ENCODE measurements at places on chromosomes 3 and 15.

GRCh38 chr3:105518203-105518602 lies 151.5 kb downstream of the ALCAM start:
- no peak for DNase-seq

DNA sequence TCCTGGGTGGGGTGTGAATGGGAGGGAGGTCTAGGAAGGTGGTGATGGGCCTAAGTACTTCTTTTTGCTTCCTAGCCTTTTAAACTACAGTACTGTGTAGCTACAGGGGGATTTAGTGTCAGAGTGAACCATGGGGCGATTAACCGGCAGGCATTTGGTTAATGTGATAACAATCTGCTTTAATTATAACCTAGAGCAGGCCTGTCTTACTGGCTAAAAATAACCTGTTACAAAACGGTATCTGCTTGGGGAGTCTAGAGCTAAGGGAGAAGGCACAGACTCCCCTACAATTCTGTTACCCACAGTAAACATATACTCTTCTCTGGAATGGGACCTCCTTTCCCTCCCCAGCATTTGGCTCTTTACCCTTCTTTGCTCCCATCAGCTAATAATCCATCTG lies 85.4 kb downstream of the RBPMS2 start:
- DNase-seq = no peak

DNA sequence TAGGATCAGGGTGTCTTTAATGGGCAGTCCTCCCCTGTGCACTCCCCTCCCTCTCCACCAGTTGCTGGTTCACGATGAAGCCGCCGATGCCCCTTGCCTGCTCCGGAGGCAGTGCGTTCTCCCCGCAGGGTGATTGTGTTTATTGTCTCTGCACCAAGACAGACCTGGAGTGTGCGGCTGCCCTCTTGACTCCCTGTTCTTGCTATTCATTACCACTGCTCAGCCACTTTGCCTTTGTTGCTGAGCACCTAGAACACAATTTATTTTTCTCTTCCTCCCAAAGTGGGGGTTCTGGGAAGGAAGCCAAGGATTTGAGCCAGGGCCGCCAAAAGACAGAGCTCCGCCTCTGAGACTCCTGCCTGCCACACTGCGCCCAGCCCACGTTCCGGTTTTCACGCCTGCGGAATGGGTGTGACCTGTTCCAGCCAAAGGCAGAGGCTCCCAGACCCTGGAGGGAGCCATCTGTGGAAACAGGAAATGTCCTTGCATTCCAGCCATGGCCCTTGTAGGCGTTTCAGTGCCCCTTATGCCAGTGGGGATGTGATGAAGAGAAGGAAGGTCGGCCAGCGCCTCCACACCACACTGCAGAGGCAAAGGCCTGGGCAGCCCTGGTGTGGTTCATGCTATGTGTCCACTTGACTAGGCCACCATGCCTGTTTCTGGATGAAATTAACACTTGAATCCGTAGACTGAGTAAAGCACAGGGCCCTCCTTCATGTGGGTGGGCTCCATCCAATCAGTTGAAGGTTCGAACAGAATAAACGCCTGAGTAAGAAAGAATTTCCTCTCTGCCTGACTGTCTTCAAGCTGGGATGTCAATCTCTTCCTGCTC lies 85.8 kb downstream of the HMG20A start:
- no peak for DNase-seq

DNA sequence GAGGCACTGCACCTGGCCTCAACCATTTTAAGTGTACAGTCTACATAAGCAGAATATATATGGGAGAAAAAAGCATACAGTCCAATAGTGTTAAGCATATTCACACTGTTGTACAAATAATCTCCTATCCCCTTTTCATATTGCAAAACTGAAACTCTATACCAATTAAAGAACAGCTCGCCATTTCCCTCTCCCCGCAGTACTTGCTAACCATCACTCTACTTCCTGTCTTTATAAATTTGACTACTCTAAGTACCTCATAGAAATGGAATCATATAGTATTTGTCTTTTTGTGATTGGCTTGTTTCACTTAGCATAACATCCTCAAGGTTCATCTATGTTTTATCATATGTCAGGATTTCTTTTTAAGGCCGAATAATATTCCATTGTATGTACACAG lies 21.6 kb upstream of the TASOR start:
- no peak for DNase-seq

GRCh38 chr15:73183071-73183470 lies 130.8 kb downstream of the NEO1 start:
- no peak for DNase-seq

DNA sequence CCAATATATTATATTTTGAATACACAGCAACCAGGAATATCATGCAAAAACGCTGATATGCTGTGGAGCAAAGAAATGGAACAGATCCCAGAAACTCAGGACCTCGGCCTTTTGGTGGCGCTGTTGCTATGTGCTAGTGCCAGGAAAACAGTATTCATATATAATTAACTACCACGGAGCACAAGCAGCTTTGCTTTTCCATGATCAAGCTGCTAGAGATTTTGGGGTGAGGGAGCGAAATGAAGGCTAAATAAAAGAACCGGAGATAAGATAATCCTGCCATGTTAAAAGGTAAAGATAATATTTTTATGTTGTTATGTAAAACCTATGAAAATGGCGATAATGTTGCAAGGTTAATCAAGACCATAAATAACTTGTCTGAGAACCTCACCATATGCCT lies 157.7 kb upstream of the FAM3D start:
- DNase-seq = peak; percentile 48

DNA sequence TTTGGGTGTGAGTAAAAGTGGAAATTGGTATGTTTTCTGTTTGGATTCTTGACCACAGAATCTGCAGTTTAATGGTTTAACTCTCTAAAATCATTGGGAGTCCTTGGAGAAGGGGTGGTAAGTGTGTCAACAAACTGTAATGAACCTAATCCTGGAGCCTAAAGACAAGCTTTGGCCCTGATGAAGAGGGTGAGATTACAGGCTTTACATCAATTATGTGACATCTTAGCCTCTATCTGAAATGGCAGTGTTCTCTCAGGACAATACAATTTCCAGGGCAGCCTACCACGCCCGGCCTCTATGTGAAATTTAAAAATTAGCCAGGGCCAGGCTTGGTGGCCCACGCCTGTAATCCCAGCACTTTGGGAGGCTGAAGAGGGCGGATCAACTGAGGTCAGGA lies 4.3 kb upstream of the PKM start:
- DNase-seq = no peak

DNA sequence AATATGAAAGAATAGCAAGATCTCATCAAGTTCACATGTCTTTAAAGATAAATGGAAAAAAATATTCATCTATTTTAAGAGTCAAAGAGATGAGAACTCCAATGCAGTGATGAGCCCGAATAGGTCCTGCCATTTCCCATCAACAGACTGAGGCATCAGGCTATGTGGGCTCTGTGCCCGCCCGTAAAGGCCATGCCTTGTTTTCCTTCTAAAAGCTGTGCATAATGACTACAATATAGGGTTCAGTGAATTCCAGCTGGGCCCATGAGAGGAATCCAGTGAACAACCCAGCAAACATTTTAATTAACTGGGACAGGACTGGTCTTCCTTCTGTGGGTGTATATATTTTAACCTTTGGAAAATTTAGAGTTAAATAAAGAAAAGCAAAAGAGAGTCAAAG lies 44.6 kb downstream of the RASGRP1 start:
- no peak for DNase-seq

GRCh38 chr3:46987319-46987742 lies 7.9 kb downstream of the NBEAL2 start:
- no peak for DNase-seq

DNA sequence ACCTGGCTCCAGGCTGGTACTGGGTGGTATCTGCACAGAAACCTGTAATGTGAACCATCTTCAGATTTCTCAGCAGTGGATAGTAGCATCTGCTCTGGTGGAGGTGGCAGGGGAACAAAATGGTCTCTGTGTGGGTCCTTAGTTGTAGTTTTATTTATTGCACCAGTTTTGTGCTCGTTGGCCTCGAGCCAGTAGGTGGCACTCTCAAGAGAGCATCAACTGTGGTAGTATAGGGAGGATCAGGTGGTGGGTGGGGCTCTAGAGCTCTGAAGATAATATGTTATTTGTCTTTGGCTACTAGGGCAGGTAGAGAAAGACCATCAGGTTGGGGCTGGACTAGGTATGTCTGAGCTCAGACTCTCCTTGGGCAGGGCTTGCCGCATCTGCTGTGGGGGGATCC lies 254.0 kb upstream of the GPR149 start:
- DNase-seq = no peak

DNA sequence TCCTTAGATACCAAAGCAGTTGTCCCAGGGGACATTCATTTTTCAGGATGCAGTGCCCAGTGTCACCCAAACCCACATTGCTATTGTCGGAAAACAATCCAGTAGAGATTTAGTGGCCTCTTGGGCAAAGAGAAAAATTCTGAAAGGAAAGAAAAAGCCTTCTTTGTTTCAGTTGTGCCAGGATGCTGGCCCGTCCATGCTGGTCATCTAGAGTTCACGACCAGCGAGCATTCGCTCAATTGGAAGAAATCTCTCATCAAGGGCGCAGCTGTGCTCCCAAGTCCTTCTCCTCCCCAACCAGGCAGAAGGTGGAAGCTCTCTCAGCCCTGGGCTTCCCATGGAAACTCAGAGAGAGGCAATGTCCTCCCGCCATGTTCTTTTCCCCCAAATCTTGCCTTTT lies 123.7 kb downstream of the MTHFS start:
- DNase-seq = no peak

- no peak for DNase-seq
Observed at GRCh38 chr3:71415681-71416122, 167.8 kb downstream of the FOXP1 start.

DNA sequence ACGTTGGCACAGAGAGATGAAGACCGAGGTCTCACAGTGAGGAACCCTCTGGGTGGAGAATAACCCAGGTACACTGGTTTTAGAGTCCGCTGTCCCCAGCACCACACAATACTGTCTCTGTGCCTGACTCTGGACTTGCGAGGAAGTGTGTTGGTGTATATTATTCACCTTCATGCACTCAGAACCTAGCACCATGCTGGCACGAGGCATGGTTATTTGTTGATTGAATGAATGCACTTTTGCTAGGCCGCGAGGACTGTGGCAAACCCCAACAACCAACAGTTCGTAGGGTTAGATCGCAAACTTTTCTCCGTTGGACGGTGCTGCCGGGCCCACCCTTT lies 484 bp upstream of the C3orf52 start:
- DNase-seq = no peak

DNA sequence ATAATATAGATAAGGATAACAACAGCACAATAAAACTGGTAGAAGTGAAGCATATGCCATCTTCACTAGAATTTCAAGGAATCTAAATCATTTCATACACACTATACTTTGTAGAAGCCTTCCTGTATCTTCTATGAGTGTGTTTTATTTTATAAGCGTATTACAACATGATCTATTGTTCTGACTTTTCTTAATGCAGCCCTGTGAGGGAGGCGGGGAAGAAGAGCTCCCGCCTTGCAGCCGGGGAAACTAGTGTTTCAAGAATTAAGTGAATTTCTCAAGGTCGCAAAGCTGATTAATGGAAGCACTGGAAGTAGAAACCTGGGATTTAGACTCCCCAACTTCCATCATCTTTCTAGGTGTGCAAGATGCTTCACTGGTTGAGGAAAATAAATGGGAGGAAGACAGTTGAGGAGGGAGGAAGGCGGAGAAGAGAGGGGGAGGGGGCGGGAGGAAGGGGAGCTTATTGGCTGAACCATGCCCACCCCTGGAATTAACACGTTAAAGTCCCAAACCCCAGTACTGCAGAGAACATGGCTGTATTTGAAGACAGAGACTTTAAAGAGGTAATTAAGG lies 32.9 kb downstream of the VGLL4 start:
- DNase-seq = no peak

DNA sequence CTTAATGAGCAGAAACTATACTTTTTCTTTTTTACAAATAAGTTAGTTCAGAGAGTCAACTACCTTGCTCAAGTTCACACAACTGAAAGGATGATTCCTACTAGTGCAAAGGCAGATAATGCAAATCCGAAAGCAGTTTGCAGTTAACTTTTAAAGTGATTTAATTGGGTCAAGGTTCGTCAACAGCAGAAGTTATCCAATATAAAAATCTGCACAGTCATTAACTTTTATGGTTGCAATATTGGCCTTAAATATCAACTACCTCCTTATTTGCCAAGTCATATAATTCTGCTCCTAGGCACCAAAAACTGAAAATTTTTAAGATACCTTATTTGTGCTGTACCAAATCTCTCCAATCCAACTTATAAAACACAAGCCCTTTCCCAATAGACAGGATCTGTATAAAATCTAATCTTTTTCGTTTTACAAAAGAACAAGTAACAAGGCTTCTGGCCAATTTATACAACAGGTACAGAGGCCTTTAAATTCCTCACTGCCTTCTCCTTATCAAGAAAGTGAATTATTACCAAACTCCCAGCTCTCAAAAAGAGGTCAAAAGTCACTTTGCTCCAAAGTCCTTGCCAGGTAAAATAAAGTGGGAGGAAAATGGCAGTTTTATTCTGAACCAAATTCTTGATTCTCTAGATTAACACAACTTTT lies 416.6 kb upstream of the NECTIN3 start:
- DNase-seq = no peak

GRCh38 chr15:42348083-42348482 lies 11.2 kb upstream of the CAPN3 start:
- no peak for DNase-seq

GRCh38 chr3:50862221-50862620 lies 187.5 kb downstream of the DOCK3 start:
- DNase-seq = no peak

DNA sequence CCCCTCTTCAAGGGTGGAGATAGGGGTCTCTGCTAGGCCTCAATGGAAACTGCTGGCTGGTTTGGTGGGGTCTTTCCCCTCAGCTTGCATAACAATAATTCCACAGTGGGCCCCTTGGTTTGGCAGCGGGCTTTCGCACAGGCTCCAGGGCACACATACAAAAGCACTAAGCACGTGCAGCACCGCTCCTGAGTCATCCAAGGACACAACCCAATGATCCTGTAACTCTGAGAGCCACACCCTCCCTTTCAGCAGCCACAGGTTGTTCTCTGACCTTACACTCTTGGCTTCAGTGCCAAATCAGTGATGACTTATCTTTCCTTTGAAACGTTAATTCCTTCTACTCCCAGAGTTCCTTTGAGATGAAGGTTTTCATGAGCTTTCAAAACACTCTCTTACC lies 41.7 kb downstream of the DAPK2 start:
- no peak for DNase-seq
